ENCODE measurements at places on chromosomes 6 and 20.
A peak's percentile ranks its signal among the peaks of the same experiment; 100 is the strongest.

GRCh38 chr6:104182811-104183210 lies 676.9 kb downstream of the HACE1 start:
- DNase-seq, result peak; percentile 11

- peak; percentile 44 for DNase-seq
Measured at GRCh38 chr6:89368999-89369398, 16.5 kb upstream of the UBE2J1 start.

DNA sequence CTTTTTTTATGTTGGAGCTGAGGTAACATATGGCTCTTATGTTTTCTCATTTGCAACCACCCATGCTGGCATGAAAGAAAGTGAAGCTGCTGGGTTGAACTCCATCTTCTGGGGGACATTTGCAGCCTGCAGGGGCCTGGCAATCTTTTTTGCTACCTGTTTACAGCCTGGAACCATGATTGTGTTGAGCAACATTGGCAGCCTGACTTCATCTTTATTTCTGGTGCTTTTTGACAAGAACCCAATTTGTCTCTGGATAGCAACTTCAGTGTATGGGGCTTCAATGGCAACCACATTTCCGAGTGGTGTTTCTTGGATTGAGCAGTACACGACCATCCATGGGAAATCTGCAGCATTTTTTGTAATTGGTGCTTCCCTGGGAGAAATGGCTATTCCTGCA lies 179.0 kb downstream of the SLC16A10 start:
- DNase-seq, result no peak

DNA sequence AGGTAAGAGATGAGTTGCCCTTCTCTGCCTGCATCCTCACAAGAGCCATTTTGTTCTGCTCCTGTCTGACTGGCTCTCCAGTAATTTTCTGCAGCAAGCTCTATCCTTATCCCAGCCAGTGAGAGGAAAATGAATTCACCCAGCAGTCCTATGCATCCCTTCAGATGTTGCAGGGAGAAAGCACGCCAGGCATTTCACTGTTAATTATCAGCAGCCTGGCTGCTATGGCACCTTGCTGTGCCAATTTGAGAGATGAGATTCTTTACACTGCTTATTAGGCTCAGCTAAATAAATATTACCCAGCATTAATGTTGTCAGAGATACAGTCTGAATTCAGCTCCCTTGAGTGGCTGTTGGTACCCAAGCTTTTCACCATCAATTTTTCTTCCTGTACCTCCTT lies 61.1 kb upstream of the SNAP25 start:
- no peak for DNase-seq

GRCh38 chr6:34904990-34905613 lies 16.0 kb downstream of the ANKS1A start:
- no peak for DNase-seq

DNA sequence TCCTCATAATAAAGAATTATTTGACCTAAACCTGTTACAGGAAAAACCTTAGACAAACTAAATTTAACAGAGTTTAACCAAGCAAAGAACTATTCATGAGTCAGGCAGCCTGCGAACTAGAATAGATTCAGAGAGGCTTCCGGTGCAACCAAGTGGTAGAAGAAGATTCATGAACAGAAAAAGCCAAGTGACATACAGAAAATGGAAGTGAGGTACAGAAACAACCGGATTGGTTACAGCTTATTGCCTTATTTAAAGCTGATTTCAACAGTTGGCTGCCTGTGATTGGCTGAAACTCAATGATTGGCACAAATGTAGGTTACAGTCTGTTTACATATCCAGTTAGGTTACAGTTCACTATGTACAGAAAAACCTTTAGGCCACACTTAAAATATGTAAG lies 10.1 kb downstream of the PPP1R3G start:
- no peak for DNase-seq

DNA sequence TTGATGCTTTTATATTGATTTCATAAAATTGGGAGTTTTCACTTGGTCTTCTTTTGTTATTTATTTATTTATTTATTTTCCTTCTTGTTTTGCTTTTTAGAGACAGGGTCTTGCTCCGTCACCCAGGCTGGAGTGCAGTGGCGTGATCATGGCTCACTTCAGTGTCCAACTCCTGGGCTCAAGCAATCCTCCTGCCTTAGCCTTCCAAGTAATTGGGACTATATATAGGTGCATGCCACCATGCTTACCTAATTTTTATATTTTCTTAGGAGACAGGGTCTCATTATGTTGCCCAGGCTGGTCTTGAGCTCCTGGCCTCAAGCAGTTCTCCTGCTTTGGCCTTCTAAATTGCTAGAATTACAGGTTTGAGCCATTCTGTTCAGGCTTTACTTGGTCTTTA lies 38.3 kb upstream of the MYLK2 start:
- DNase-seq, result no peak

DNA sequence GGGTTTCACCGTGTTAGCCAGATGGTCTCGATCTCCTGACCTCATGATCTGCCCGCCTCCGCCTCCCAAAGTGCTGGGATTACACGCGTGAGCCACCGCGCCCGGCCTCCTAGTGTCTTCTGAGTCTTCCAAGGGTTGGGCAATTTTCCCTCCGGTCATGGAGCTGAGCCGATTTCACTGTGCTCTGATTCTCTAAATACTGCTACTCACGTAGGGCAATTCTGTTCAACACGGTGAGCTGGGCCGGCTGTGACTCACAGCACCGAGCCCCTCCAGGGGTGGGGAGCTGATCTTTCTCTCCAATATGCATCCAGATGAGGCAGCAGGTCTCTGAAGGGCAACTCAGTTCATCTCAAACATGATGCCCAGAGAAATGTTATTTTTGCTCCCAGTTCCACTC lies 71.6 kb upstream of the CD93 start:
- DNase-seq, result no peak

- DNase-seq, result no peak
Measured at GRCh38 chr6:134240665-134241431, 77.1 kb downstream of the SGK1 start.

- DNase-seq, result no peak
Measured at GRCh38 chr6:111769365-111770152, 103.7 kb downstream of the FYN start.

- DNase-seq, result no peak
Measured at GRCh38 chr6:31010393-31011060, at the start of gene MUC22. MUC22 (plus strand) TSS chr6:31010474; CDS start chr6:31010707, 233 bp downstream.

- no peak for DNase-seq
Measured at GRCh38 chr20:59015411-59015810, 3.8 kb upstream of the TUBB1 start.

All from fibroblast of villous mesenchyme (primary cell).